ENCODE measurements at places on chromosomes 13 and 19.

DNA sequence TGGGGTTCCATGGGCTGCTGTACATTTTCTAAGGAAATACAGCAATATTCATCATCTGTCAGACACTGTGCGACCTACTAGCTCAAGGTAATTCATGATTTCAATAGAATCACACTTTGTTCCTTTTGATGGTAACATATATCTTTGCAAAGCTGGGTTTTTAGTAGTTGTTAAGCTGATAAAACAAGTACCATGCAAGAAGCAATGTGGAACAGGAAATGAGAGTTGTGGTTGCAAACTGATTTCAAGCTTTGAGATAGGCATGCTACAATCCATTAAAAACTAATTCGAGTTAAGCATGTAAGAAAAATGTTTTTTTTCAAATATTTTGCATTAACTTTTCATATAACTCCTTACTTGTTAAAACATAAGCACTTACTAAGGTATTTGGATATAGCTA lies 6.8 kb upstream of the MBNL2 start:
- DNase-seq, result no peak

- no peak for DNase-seq
Measured at GRCh38 chr19:44113784-44114390, 688 bp downstream of the ZNF225 start.

- DNase-seq, result no peak
Measured at GRCh38 chr19:5250127-5250659, 90.4 kb downstream of the PTPRS start.

DNA sequence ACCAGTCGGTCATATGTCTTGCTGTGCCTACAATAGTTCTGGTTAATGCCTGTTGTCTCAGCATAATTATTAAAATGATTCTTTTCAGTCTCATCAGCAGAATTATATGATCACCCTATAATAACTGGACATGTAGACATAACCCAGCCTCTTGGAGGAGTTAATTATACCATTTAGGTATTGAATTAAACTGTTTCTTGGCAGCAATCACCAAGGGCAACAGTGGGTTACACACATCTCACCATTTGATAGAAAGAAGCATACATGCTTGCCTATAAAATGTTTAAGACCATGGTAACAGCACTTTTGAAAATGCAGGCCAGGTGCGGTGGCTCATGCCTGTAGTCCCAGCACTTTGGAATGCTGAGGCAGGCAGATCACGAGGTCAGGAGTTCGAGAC lies 184.6 kb downstream of the RGCC start:
- no peak for DNase-seq

- DNase-seq, result no peak
Measured at GRCh38 chr19:44282846-44283245, 22.0 kb downstream of the ZNF235 start.

GRCh38 chr19:15456441-15456840 lies 6.7 kb upstream of the WIZ start:
- DNase-seq, result no peak

DNA sequence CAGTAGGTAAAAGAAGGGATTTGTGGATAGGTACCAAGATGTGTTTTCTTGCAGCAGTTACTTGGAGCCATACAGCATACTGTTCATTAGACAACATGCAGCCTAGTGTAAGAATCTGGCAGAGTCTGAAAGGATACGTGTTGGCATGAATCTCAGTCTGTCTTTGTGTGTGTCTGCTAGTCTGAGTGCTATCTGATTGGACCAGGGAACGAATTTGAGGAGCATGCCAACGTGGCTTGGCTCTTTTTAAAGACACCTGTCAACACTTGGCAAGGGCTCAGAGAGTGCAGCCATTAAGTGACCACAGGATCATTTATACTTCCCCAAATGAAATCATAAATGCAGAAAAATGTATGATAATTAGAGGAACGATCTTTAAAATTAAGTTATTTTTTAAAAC lies 27.6 kb upstream of the ATXN8OS start:
- DNase-seq, result no peak

DNA sequence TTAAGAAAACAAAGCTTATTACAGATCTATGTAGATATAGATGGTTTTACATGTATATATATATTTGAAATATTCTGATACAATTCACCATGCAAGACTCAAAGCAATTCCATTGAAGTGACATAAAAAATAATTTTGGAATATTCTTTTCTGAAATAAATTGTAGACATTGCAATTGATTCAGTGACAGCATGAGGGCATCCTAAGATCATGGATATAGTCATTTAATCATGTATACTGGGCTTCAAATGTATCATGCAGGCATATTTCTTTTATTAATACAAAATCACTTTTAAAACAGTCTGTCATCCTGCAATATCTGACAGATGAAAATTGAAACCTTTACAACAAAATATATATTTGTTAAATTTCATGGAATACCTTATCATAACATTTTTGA lies 286.7 kb upstream of the SLITRK6 start:
- DNase-seq, result no peak

- DNase-seq, result no peak
Measured at GRCh38 chr13:30572859-30573275, 44.9 kb upstream of the USPL1 start.

DNA sequence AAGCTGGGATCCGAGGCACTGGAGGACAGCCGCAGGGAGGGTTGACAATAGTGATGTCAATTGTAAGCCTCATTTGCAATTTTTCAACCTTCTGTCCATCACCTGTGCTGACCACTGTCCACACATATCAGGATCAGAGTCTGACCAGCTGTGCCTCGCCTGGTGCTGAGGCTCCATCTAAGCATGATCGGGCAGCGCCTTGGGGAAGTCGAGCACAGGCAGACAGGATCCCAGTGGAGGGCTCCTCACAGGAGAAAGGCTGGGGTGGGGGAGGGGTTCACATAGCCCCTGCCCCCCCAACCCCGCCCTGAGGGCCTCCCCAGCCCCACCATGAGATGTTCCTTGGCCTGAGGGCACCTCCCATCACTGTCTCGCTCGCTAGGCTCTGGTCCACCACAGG lies 60.3 kb downstream of the RAB20 start:
- no peak for DNase-seq

Data from stimulated activated CD4-positive, alpha-beta T cell treated with anti-CD3 and anti-CD28 coated beads, Interleukin-2, amount 100 ng/mL, for 48 hours (primary cell).